Activated CD4-positive, alpha-beta memory T cell treated with anti-CD3 and anti-CD28 coated beads, Interleukin-2, amount 10 ng/mL, durations not matched to agents 7 days and 5 days (primary cell): ENCODE measurements at places on chromosomes 6 and 20. TPM values are rescaled to one million over a fixed set of nuclear protein-coding genes. Genes with fewer than 3 reads are reported as not detected.

IL17A gene
- 5.5 TPM for total RNA-seq

FHL5 gene
- total RNA-seq = not detected

CTAGE9 gene
- not detected for total RNA-seq

GRCh38 chr6:14664112-14664601, 546.6 kb downstream of the CD83 start:
- H3K27me3 ChIP-seq = peaks cover 22% of the 10 kb centered on the region
- DNase-seq = peak; percentile 21
- H3K4me3 ChIP-seq = peak overlapping the region; percentile 9
- H3K4me1 ChIP-seq = peaks cover 27% of the 10 kb centered on the region

- no peaks in the 10 kb centered on the region for H3K4me1 ChIP-seq
- H3K36me3 ChIP-seq = no peaks in the 10 kb centered on the region
- no peak for DNase-seq
- H3K27me3 ChIP-seq = no peaks in the 10 kb centered on the region
Measured at GRCh38 chr6:168862346-168862980, 391.2 kb downstream of the THBS2 start.

LY6G6D gene
- total RNA-seq = not detected

DNA sequence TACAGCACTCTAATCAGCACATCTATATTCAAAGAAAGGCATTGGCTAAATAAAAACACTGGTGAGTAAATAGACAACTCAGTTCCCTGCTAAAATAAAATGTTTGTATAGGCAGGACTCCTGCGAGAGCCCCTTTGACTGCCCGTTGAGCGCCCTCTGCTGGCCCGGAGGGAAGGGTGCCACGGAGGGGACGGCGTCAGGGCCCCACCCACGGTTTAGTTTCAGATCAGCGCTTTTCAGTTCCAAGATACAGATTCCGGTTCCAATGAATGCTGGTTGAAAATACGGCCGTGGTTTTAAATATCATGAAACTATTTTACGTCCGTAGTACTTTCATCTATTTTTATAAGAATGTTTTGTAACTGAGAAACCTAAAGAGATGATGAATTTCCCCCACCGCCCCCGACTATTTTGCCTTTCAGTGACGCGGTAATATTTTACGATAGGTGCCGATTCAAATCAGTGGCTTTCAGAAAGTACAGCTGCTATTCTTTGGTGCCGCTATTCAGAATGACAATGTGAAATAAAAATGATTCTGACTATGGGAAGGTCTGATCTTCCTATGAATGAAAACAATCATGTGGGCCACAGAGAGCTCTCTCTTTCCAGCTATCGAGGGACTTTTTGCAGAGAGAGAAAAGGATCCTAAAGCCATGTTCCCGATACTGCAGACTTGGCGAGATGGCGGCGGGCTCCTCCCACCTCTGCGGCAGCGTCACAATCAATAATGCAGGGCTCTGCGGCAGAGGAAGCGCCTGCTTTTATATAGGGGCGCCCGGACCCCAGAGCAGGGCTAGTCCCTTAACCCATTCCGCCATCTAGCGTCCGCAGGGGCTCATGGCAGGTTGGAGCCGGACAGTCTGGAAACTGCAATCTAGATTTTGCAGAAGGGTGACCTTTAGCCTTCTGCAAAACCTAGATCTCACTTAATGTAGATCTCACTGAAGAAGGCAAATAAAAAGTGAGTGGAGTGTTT, 10.6 kb upstream of the CCN6 start:
- H3K27ac ChIP-seq = peak overlapping the region; percentile 98
- H3K4me1 ChIP-seq = peaks cover 19% of the 10 kb centered on the region
- H3K4me3 ChIP-seq = peak overlapping the region; percentile 95
- peak; percentile 92 for DNase-seq
